Neural progenitor cell (in vitro differentiated cells): ENCODE measurements at places on chromosomes 3 and 15.

DNA sequence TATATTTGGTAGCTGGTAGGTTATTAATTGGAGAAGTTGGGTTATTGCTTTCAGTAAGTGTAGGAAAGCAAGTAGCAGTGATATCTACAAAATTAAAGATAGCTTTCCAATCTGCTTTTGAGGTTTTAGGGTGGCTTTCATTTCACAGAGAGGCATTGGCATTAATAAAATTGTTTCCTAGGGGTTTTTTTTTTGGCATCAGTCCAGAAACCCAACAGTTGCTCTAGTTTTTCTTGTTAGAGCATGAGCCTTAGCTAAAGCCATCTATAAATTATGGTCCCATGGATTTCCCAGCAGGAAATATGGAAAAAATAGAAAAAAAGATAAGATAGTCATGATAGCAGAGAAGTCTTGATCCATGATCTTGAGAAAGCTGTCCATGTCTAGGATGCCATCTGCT lies 3.0 kb upstream of the B4GALT4 start:
- no peak for DNase-seq

GRCh38 chr3:192957441-192958021 lies 39.9 kb upstream of the MB21D2 start:
- no peak for DNase-seq

DNA sequence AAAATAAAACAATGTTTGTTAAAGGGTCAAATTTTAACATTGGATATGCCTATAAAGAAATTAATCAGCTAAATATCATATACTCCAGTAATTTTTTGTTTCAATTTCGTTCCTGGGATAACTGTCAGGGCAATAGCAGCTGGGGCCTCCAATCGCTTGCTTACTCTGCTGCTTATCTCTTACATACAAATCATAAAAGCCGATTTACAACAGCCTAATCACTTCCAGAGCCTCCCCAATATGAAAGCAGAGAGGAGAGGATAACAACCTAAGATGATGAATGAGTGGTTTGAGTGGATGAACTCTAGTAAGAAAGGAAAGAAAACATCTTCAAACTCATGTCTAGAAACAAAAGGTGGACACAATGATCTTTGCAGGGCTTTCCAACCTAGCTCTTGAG lies 80.7 kb upstream of the PSMD6 start:
- DNase-seq: no peak

DNA sequence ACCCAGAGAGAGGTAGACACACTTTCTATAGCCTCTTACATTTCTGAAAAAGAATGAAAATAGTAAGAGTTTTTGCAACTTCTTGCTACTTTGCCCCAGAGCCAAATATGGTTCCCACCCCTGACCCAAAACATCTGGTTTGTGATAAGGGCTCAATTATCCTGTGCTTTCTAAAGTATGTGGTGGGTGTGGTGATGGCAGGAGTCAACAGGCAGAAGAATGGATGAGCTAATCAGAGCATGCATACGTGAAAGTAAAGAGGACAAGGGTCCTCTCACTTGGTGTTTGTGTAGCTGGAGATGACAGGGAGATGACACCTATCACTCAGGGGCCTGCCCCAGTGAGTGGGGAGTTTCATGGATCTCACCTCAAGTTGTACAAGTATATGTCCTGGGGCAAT lies 19.1 kb downstream of the KBTBD8 start:
- DNase-seq: no peak

- DNase-seq: no peak
These were observed 751.9 kb downstream of the ROBO1 start for GRCh38 chr3:79015854-79016253.
